ENCODE measurements at places on chromosomes 12 and 14.

DNA sequence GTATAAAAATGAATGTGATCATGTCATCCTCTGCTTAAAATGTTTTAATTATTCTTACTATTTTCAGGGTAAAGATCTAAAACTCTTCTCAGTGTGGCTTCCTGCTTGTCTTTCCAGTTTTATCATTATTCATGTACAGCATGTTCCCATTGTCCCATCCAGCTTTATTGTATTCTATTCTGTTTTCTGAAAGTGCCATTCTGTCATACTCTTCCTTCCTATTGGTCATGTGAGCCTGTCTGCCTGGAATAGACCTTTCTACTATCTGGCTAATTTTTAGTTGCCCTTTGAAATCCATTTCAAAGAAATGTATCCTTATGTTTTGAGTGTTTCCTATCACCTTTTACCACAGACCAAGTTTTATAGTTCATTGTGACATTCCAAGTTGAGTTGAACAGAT is 34.9 kb downstream of the PALS1 start:
- DNase-seq = no peak

DNA sequence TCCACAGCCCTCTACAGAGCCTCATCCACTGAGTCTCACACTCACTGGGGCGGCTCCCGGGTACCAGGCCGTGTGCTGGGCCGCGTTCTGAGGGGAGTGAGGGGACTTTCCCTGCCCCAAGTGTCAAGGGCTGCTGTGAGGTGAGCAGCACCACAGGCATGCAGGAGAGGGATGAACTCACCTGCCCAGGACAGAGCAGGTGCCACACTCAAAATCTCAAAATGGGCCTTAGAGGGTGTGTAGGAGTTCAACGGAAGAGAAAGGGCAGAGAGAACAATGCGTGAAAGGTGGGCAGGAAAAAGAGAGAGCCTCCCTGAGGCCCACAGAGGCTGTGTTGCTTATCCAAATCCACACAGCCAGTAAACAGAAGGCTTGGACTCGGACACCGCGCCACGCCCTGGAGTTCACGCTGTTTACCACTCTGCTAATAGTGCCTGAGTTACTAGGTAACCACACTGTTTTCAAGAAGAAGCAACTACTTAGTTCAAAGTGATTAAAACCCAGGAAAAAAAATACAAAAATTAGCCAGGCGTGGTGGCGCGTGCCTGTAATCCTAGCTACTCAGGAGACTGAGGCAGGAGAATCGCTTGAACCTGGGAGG is 32.7 kb downstream of the TSPAN11 start:
- no peak for DNase-seq

GRCh38 chr14:61203081-61203753 is 77.9 kb downstream of the TMEM30B start:
- DNase-seq = no peak

- no peak for DNase-seq
These were observed 32.5 kb downstream of the SRGAP1 start for GRCh38 chr12:63876980-63877379.

- no peak for DNase-seq
These were observed 98.9 kb downstream of the RBM19 start for GRCh38 chr12:113867258-113867657.

DNA sequence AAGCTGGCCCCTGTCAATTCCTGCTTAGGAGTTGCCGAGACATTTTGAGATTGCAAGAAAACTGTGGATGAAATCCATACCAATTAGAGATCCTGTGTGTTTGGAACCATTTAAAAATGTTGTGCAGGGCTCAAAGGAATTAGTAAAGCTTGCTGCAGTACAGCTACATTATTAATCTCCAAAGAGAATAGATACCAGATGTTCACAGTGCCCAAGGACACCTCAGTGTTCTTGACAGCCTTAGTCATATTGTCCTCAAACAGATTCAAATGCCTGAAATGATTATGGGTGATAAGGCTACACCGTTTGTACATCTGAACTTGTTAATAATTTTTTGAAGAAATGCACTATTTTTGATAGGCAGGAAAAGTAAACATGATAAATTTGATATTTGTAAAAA is 164.6 kb downstream of the MSRB3 start:
- no peak for DNase-seq

- no peak for DNase-seq
These were observed 26.2 kb upstream of the NPFF start for GRCh38 chr12:53533471-53533870.

DNA sequence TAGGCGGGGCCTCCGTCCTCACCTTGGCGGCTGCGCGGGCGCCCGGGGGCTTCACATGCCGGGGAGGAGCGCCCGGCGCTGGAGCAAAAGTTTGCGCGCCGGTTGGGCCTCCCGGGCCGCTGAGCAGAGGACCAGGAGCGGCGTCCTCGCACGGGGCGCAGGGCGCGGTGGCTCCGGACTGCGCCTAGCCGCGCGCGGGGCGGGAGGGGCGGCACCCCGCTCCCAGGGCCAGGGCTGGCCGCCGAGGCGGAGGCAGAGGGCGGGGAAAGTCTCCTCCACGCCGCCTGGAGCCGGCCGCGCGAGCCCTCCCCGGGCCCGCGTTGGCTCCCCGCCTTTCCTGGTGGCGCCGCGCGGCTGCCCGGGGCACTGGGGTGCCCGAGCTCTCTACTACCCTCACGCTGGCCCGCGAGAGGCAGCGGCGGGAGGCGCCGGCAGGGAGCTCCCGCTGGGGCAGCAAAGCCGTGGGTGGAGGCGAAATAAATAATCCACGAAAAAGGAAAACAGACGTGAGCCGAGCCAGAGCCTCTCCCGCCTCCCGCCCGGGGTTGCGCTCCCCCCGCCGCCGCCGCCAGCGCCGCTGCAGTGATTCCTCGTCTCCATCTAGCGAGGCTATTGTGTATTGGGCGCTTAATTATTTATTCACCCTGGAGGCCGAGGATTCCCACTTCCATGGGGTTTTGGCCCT is 400 bp upstream of the PRIMA1 start:
- no peak for DNase-seq

DNA sequence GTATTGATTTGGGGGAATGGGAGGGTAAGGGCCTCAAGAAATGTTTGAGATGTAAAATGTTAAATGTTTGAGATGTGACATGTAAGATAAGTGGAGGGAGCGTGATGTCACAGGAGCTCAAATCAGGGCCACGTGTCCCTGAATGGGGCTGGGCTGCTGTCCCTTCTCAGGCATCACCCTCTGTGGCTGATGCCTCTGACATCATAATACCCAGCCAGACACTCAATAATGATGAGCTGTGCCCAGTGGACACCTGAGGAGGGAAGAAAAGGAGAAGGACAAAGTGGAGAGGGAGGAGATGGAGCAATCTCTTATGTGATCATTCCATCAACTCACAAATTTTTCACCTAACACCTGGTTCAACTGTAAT is 120.8 kb downstream of the SAMD4A start:
- no peak for DNase-seq

DNA sequence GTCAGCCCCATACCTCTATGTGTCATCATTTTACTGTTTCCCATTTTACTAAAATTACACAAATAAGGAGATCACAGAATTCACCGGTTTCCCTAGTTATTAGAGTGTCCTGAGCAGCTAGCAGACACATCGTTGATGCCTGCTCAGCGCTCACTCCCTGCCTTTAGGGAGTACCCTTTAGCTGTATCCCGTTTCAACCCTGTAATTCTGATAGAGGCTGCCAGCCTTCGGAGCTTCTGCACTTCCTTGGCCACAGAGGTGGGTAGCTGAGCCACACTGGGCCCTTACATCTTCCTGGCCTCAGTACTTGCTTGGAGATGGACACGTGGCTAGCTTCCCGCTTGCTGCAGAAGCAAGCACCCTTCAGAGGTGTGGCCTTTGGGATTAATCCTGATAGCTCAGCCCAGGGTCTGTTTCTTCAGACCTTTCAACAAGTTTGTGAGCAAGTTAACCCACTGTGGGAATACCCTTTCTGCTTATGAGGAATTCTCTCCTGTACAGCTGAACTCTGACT is 14.3 kb upstream of the FBXW8 start:
- no peak for DNase-seq
